Activated CD8-positive, alpha-beta T cell treated with anti-CD3 and anti-CD28 coated beads, Interleukin-2, amount 10 ng/mL, durations not matched to agents 7 days and 5 days (primary cell): ENCODE measurements at places on chromosomes 13 and 19.

DNA sequence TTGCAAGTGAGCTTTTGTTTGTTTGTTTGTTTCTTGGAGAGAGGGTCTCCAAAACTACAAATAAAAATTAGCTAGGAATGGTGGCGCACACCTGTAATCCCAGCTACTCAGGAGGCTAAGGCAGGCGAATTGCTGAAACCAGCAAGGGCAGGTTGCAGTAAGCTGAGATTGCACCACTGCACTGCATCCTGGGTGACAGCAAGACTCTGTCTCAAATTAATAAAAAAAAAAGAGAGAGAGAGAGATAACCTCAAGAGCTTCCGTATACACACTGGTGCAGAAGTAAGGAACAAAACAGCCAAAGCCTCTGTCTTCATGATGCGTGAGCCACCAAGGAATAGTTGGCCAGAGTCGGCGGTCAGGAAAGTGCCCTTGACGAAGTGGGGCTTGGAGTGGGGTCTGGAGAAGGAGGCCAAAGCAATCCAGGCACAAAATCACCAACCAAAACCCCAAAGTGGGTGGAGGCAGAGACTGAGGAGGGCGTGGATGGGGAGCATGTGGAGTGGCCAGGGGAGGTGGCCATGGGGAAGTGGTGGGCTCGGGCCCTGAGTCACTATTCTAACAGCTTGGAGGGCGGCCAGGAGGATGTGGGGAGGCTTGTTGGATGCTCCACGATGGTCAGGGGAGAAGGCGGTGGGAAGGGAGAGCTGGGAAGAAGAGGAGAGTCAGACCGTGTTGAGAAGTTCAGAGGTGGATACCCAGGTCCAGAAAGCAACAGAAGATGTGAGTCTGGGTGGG is 21.2 kb upstream of the TOMM40 start:
- no peak for DNase-seq

DNA sequence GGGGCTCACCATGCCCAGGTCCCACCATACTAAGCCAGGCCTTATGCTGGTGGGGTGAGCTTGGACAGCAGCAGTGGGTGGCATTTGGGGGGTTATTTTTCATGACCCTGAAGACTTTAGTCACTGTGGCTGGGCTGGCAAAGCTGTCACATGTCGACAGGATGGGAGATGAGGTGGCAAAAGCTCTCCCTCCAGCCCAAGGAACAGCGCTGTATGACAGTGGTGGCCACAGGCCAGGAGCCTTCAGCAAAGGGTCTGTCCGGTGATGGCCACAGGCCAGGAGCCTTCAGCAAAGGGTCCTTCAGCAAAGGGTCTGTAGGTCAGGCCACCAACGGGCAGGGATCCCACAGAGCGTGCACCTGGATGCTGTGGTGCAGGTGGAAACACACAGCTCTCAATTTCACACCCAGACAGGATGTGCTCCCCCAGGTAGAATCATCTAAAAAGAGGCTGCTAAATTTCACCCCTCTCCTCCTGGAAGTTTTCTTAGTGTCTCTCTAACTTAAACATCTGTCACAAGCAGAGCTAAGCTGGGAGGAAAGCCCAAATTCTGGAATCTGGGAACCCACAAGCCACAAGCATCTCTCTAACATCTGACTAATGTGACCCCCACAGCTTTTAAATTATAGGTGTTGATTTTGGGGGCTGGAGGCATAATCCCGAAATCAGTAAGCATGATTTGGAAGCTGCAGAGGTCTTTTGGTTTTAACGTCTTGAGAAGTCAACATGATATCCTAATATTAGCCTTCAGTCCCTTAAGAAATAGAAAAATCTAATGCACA is 23.0 kb downstream of the COL4A1 start:
- DNase-seq = no peak

DNA sequence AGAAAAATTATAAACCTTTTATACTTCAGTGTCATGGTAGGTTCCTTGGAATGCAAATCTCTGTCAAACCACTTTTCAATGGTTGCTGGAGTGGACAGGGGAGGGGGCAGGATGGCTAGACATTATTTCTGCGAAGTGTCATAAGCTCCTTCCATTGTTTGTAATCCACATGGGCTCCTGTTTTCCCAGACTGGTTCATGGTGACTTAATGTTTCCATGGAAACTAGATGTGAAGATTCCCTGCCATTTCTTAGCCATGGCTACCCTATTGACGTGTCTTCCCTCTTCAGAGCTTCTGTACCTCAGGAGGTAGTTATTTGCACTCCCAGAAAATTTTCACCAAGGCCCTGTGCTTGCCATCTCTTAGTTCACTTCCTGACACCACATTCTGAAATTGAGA is 95.3 kb downstream of the UFM1 start:
- DNase-seq = no peak

DNA sequence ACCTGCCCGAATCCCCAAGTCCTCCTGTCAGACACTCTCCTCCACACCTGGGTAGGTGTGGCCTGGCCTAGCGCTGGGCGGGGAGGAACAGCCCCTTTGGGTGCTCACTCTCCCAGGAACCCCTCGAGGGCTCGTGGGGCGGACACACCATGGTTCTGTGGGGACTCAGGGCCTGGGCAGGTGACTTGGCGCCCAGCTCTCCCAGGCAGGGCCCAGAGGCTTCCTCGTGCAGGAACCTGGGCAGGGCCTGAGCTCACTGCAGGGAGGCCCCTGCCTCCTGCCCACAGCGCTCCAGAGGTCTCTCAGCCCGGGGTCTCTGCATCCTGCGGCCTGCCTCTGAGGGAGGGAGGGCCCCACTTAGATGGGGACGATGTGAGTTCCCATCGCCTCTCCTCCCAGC is 11.9 kb downstream of the LSM4 start:
- no peak for DNase-seq

DNA sequence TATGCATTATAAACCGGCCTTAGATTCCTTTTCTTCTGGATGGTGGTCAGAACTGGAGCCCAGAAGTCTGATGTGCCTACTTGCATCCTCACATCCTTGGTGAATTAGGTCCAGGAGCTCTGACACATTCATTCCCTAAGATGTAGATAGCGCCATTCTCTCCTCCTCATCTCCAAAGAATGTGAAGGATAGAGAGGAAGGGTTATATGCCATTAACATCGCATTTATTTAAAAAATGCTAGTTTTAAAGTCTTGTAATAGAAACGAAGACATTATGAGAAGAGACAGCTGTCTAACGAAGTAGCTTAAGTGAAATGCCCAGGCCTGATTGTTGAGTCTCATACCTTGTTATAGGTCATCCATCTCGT is 9.7 kb downstream of the MBNL2 start:
- DNase-seq = no peak
